ENCODE measurements at places on chromosomes 3 and 15.

DNA sequence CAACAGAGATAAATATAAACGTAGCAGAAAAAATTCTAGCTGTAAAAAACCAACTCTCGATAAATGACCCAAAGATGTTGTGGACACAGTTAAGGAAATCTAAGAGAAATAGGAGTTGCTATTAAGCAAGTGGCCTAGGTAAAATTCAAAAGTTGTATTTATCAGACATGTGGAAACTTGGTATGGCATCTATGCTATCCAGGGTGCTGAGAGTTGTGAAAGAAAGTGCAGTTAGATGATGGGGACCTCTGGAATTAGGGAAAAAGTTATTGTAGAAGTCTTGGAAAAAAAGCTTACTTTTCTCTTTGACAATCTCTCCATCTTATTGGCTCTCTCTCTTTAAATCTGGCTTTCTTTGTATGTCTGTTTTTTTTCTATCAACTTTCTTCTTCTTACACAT lies 1090.9 kb downstream of the TBL1XR1 start:
- DNase-seq, result no peak

DNA sequence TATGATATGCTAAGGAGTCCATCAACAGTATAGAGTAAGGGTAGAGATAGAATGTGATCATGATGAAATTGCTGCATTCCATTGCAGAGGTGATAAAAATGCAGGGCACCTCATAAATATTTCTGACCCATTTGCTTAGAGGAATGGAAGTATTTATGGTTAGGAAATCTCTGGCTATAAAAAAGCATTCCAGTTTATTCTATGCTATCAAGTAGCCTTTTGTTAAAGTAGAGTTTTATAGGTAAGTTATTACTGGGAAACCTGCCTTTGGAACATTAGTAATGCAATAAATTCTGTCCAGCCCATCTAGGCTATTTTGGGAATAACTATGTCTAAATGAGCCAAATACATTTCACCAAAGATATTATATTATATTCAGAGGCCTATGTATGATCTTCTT lies 19.8 kb upstream of the STRIT1 start:
- no peak for DNase-seq

DNA sequence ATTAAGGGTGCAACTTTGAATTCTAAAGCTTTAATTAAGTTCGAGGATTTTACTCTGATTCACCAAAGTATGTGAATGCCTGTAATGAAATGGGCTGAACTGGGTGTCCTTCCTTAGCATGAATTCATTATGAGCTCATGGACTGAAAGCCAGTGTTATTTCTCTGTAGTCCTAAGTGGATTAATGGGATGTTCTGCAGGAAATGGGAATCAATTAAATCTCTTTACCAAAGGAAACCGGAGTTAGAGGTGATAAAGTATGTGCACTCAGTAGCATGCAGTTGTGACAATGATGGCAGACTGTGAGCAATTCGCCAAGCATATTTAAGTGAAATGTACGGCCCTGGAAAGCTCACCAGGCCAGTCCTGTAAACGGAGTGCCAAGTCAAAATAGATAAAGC lies 138.7 kb downstream of the CHL1 start:
- no peak for DNase-seq

- DNase-seq, result peak; percentile 30
These were observed at the start of gene CTSH for GRCh38 chr15:78944669-78945407. CTSH (minus strand) TSS chr15:78945046; CDS start chr15:78944981, 65 bp downstream.

GRCh38 chr3:85539232-85539631 lies 580.4 kb downstream of the CADM2 start:
- DNase-seq, result no peak

DNA sequence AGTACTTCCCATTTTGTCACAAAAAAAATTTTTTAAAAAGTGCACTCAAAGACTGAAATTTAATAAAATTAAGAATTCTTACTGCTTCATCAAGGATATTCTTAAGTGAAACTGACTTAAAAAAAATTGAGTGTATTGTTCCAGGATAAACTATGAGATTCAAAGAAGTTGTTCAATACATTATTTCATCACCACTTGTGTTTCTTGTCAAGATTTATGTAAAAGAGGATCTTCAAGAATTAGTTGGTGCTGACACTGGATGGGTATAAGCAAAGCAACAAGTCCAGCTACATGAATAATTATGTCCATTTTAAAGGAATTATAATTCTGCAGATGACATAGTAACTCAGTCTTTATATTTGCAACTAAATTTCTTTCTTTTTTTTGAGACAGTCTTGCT lies 4.3 kb upstream of the AP4E1 start:
- no peak for DNase-seq

DNA sequence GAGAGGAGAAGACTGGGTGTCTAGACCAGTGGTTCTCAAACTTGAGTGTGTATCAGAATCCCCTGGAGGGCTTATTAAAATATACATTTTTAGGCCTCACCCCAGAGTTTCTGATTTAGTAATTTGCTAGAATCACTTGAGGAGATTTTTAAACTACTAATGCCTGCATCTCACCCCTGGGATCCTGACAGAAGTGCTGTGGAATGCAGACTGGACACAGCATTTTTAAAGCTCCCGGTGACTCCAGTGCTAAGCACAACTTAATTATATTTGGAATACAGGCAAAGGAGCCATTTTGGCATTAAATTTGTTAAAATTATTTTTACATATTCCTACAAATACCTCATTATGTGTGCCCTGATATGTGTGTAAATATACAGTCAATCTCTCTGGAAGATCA lies 26.7 kb upstream of the COL6A6 start:
- no peak for DNase-seq

- DNase-seq, result no peak
These were observed 556.9 kb upstream of the CFAP20DC start for GRCh38 chr3:59606638-59607266.

Measured in cortex of kidney (tissue), 1 donor.